Psoas muscle (tissue), 8 donors: ENCODE measurements at places on chromosomes 2 and 18. TPM values are rescaled to one million over a fixed set of nuclear protein-coding genes. Genes with fewer than 3 reads are reported as not detected.

DNA sequence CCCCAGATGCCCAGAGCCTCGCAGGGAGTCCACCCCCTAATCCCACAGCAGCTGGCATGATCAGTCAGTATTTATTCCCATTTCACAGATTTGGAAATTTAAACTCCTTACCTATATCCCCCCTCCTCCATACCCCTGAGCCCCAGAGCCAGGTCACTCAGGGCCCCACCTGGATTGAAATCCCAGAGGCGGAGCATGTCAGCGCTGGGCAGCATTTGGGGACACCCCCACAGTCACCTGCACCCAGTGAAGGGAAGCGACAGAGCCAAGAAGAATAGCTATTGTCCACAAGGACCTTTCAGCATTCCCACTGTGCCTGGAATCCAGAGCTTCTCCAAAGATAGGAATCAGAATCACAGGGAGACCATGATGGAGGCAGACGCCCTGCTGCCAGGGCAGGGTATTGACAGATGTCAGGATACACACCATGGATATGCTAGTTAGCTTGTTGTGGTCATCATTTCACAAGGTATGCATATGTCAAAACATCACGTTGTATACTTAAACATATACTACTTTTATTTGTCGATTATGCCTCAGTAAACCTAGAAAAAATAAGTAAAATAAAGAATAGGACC is 968 bp upstream of the ASTL start:
- DNase-seq: no peak
- peaks cover 4% of the 10 kb centered on the region for H3K36me3 ChIP-seq
- peaks cover 6% of the 10 kb centered on the region for H3K4me1 ChIP-seq
- H3K27me3 ChIP-seq: no peaks in the 10 kb centered on the region

DNA sequence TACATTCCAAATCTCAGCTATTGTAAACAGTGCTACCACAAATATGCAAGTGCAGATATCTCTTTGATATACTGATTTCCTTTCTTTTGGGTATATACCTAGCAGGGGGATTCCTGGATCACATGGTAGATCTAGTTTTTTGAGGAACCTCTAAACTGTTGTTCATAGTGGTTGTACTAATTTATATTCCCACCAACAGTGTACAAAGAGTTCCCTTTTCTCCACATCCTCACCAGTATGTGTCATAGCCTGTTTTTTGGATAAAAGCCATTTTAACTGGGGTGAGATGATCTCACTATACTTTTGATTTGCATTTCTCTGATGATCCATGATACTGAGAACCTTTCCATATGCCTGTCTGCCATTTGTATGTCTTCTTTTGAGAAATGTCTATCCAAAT is 6.3 kb upstream of the CCNT2 start:
- H3K27me3 ChIP-seq: no peaks in the 10 kb centered on the region
- no peaks in the 10 kb centered on the region for H3K4me1 ChIP-seq
- no peak overlapping the region for H3K4me3 ChIP-seq
- no peak for DNase-seq
- no peaks in the 10 kb centered on the region for H3K36me3 ChIP-seq
- no peak overlapping the region for H3K27ac ChIP-seq

GRCh38 chr2:11498543-11499034 is 32.6 kb upstream of the E2F6 start:
- H3K4me1 ChIP-seq: peaks cover 22% of the 10 kb centered on the region
- H3K36me3 ChIP-seq: no peaks in the 10 kb centered on the region
- peak; percentile 96 for DNase-seq
- peak overlapping the region; percentile 79 for H3K27ac ChIP-seq
- no peaks in the 10 kb centered on the region for H3K27me3 ChIP-seq

DNA sequence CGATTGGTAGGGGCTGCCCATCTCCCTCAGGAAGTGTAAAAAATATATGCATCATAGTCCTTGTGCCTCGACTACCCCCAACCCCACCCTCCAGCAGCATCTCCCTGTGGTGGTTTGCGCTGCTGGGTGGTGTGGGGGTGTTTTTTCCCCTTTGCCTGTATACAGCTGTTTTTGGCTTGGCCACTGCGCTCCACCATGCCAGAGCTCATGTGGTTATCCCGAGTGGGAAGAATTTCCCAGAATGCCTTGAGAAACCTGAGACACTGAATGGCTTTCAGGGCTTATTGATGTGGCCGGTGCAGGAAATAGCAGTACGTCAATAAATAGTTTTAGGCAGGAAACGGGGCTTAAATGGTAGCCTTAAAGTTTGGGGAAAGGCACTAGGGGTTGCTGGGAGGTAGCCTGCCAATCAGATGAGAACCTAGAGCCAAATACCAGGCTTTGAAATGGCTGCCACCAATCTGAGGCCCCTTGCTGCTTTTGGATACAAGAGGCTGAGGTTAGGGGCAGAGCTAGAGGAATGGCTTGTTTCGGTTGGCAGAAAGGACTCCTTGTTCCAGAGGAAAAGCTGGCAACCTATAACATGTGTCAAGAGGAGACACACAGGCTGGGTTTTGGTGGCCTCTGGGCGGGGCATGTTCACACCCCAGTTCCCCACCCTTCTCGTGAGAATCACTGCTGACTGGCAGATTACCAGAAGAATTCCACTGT is 144.1 kb downstream of the SMAD7 start:
- DNase-seq: no peak
- no peak overlapping the region for H3K4me3 ChIP-seq
- peak overlapping the region; percentile 30 for H3K27ac ChIP-seq

Gene GKN1
- not detected for total RNA-seq

- no peak overlapping the region for H3K4me3 ChIP-seq
- H3K36me3 ChIP-seq: no peaks in the 10 kb centered on the region
- no peak for DNase-seq
- H3K27ac ChIP-seq: no peak overlapping the region
Measured at GRCh38 chr2:96493072-96493471, 12.1 kb downstream of the NEURL3 start.

GRCh38 chr2:135745545-135745944 is 3.9 kb downstream of the UBXN4 start:
- no peaks in the 10 kb centered on the region for H3K27me3 ChIP-seq
- H3K4me1 ChIP-seq: peaks cover 41% of the 10 kb centered on the region
- no peak for DNase-seq
- H3K36me3 ChIP-seq: peaks cover 5% of the 10 kb centered on the region

DNA sequence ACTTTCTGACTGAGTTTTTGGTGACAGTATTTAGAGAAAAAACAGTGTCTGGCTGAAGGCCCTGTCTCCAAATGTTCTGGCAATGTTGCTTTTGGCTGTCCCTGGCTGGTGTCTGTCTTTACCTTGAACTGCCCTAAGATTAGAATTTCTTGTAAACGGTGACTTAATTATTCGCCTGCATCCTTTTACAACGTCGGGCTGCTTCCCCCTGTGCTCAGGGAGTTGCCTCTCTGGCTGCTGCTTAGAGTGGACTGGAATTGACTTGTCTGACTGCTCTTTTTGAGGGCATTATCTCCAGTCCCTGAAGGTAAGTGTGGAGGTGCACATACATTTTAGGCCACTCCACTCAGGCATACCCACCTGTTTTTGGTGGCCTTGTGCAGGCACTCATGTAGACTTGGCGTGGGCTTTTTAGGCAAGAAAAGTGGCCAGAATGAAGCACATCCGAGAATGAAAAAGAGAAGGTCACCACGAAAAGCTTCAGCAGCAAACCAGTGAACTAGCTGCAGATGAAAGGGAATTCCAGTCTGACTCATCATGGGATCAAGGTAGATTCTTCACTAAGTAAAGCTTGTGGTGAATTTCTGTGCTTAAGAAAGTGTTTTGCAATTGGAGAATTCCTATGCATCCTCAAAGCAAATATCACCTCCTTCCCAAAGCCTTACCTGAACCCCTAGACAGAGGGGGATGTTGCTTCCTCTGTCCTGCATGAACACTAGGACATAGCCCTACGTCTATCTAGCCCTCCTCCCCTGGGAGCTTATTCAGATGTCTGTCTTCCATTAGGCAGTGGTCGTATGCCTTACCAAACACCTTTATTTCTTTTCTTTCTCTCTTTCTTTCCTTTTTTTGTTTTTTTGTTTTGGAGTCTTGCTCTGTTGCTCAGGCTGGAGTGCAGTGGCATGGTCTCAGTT is 230.3 kb upstream of the TRIB2 start:
- H3K4me1 ChIP-seq: no peaks in the 10 kb centered on the region
- H3K4me3 ChIP-seq: no peak overlapping the region
- H3K27ac ChIP-seq: no peak overlapping the region
- DNase-seq: no peak
- H3K36me3 ChIP-seq: no peaks in the 10 kb centered on the region

- H3K4me1 ChIP-seq: no peaks in the 10 kb centered on the region
- no peak overlapping the region for H3K4me3 ChIP-seq
- no peaks in the 10 kb centered on the region for H3K36me3 ChIP-seq
- DNase-seq: no peak
Measured at GRCh38 chr2:71725836-71726235, 272.5 kb downstream of the DYSF start.

DNA sequence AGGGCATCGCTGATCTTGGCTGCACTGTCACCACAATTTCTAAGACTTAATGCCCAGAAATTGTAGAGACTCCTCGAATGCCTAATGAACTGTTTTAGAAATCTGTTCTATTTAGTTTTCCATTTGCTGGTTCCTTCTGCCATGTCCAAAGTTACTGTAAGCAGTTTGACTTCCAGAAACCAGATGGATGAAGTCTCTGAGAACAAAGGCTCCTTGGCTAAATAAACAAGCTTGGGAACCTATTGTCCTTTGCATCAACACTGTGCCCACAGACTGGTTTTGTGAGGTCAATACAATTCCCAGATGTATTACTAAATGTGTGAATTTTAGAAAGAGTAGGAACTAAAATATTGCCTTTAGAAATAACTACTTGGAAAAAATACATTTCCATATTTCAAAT is 600.2 kb downstream of the NYAP2 start:
- H3K27ac ChIP-seq: no peak overlapping the region
- no peak overlapping the region for H3K4me3 ChIP-seq
- DNase-seq: no peak
- no peaks in the 10 kb centered on the region for H3K36me3 ChIP-seq

DNA sequence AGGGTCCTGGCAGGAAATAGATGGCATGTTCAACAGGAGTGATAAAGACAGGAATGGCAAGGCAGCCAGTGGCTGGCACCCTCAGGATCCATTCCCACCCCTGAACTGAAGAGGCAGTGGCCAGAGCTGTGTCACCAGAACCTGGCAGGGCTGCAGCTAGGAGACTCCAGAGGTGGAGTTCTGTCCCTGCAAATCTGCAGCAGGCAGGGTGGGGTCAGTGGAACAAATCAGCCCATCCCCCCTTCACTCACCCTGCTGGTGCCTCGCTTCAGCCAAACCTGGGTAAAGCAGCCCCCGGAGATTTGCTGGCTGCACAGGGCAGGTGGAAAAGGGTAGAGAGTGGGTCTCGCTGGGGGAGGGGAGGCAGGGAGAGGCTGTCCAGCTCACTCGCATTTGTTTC is 12.7 kb downstream of the INPP5D start:
- no peak overlapping the region for H3K27ac ChIP-seq
- no peaks in the 10 kb centered on the region for H3K36me3 ChIP-seq
- H3K27me3 ChIP-seq: no peaks in the 10 kb centered on the region
- no peak overlapping the region for H3K4me3 ChIP-seq
- no peaks in the 10 kb centered on the region for H3K4me1 ChIP-seq

GRCh38 chr2:191036363-191036762 is 22.4 kb upstream of the STAT1 start:
- H3K4me1 ChIP-seq: no peaks in the 10 kb centered on the region
- no peak for DNase-seq
- no peaks in the 10 kb centered on the region for H3K27me3 ChIP-seq
- H3K36me3 ChIP-seq: no peaks in the 10 kb centered on the region

DNA sequence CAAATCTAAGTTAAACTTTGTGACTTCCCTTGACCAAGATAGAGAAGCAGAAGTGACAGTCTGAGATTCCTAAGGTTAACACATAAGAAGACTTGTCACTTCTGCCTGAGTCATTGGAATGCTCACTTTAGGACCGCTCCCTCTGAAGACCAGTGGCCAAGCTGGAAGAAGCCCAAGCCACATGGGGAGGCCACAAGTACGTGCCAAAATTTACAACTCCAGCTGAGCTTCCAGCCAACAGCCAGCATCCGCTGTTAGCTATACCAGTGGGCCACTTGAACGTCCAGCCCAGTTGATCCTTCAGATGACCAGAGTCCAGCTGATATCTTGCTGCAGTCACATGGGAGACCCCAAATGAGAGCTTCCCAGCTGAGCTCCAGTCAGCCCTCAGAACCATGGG is 18.1 kb upstream of the ANTXR1 start:
- H3K27me3 ChIP-seq: no peaks in the 10 kb centered on the region
- no peak overlapping the region for H3K4me3 ChIP-seq
- no peak overlapping the region for H3K27ac ChIP-seq
- no peaks in the 10 kb centered on the region for H3K36me3 ChIP-seq
- H3K4me1 ChIP-seq: no peaks in the 10 kb centered on the region
- DNase-seq: peak; percentile 67

GRCh38 chr2:169507698-169508097 is 1.8 kb upstream of the KLHL41 start:
- H3K4me3 ChIP-seq: peak overlapping the region; percentile 78
- peaks cover 9% of the 10 kb centered on the region for H3K36me3 ChIP-seq
- DNase-seq: no peak
- H3K4me1 ChIP-seq: peaks cover 6% of the 10 kb centered on the region
- H3K27ac ChIP-seq: peak overlapping the region; percentile 87

DNA sequence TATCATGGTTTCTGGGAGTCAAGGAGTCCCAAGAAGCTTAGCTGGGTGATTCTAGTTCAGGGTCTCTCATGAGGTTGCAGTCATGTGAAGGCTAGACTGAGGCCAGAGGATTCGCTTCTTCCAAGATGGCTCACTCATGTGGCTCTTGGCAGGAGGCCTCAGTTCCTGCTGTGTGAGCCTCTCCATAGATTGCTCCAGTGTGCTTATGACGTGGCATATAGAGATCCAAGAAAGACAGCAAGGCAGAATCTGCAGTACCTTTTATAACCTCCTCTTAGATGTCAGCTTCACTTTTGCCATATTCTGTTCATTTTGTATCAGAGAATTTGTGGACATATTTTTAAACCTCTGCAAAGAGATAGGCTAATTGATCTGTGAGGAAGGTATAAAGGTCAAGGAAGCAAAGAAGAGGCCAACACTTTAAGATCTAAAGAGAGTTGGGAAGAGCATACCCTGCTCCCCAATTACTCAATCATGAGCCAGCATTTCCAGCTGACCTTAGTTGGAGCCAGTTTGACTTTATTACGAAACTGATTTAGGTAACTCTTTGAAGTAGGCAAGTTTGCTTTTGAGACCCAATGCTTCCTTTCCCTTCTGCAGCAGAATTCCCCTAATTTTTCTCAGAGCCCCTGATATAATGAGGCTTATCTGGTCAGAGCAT is 134.7 kb downstream of the EML6 start:
- no peak overlapping the region for H3K27ac ChIP-seq
- no peaks in the 10 kb centered on the region for H3K4me1 ChIP-seq
- H3K4me3 ChIP-seq: no peak overlapping the region
- no peak for DNase-seq

Gene GKN2
- not detected for total RNA-seq

DNA sequence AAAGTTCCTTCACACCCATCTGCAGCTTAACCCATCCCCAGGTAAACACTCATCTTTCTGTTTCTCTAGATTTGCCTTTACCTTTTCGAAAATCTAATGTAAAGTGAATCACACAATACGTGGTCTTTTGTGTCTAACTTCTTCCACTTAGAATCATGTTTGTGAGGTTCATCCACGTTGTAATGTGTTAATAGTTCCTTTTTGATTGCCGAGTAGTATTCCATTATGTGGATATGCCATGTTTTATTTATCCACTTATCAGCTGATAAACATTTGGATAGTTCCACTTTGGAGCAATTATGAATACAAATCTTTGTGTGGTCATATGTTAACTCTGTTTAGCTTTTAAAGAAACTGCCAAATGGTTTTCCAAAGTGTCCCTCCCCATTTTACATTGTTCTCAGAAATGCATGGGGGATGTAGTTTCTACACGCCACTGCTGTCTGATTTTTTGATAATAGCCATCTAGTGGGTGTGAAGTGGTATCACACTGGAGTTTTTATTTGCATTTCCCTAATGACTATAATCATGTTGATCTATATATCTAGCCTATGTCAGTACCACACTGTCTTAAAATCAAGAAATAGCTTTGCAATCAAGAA is 22.3 kb downstream of the PECR start:
- H3K36me3 ChIP-seq: peaks cover 2% of the 10 kb centered on the region
- DNase-seq: no peak
- H3K4me1 ChIP-seq: no peaks in the 10 kb centered on the region
- no peak overlapping the region for H3K27ac ChIP-seq
